Activated naive CD8-positive, alpha-beta T cell treated with anti-CD3 and anti-CD28 coated beads, Interleukin-2, amount 50 U/mL, for 16 hours (primary cell): ENCODE measurements at places on chromosomes 6 and 20.

GRCh38 chr20:3740615-3741301 lies 8.3 kb downstream of the HSPA12B start:
- DNase-seq, result no peak

- no peak for DNase-seq
Observed at GRCh38 chr20:35144694-35145093, 2.4 kb downstream of the EDEM2 start.

DNA sequence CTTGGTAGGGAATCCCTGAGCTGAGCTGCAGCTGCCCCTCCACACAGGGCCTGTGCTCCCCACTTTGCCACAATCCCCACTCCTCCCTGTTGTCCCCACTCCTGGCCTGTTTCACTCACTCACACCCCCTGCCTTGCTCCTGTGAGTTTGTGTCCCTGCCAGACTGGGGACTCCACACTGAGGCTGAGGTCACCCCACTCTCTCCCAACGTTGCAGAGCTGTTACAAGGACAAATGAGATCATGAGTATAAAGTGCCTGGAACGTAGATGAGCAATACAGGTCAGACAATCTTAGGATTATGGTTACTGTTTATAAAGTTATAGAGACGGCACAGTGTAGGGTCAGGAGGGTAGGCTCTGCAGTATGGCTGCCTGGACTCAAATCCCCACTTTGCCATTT lies 426.0 kb upstream of the SULF2 start:
- DNase-seq, result no peak

DNA sequence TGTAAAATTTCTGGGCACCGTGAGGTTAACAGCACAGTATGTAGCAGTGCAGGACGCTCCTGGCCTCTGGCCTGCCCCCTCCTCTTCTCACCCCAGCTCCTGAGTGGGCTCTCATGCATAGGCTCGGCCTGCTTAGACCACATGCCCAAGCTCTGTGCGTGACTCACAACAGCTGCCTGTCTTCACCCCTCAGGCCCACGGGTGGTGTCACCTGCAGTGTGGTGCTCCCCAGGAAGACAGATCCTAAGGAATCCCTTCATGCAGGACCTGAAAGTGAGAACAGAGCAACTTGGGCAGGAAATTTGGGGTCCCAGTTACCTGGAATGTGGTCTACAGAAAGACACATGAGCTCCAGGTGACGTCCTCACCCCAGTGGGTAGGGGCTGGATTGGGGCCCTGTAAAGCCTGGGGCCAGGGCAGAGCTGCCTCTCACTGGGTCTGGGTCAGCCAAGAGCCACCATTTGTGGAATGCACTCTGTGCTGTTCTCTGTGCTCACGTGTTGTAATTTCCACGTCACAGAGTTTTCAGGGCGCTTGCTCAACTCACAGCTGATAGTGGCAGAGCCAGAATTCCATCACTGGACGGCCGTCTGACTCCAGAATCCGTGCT lies 37.0 kb upstream of the PXDC1 start:
- DNase-seq, result no peak

DNA sequence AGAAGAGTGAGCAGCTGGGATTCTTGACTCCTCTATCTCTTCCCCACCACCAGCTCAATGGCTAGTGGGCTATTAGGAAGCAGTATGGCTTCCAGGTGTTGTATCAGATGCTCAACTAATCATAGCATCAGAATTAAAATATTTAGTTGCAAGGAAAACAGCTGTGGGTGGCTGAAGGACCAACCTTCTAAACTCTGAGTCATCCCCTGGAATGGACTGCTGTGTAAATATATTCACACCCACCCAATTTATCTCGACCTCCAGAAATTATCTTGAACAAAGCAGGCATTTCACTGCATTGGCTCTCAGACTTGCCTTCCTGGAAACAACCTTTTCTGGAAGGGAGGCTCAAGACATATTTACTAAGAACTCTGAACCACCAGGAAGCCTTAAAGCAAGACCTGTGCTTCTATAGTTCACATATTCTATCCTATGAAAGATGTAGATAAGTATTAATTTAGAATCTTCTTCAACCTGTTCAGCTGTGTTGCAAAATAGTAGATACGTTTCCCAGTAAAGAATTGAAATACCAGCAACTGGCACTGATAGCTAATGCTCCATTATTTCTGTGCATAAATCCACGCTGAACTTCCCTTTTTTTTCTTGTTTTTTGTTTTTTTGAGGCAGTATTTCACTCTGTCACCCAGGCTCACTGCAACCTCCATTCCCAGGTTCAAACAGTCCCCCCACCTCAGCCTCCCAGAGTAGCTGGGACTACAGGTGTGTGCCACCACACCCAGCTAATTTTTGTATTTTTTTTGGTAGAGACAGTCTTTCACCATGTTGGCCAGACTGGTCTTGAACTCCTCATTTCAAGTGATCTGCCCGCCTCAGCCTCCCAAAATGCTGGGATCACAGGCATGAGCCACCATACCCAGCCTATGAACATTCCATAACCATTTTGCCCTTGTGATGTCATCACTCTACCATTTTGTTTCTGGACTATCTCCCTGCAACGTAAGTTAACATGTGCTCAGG lies 56.9 kb upstream of the CD2AP start:
- no peak for DNase-seq

- DNase-seq, result no peak
Observed at GRCh38 chr6:21996425-21997118, 300.3 kb downstream of the PRL start.

DNA sequence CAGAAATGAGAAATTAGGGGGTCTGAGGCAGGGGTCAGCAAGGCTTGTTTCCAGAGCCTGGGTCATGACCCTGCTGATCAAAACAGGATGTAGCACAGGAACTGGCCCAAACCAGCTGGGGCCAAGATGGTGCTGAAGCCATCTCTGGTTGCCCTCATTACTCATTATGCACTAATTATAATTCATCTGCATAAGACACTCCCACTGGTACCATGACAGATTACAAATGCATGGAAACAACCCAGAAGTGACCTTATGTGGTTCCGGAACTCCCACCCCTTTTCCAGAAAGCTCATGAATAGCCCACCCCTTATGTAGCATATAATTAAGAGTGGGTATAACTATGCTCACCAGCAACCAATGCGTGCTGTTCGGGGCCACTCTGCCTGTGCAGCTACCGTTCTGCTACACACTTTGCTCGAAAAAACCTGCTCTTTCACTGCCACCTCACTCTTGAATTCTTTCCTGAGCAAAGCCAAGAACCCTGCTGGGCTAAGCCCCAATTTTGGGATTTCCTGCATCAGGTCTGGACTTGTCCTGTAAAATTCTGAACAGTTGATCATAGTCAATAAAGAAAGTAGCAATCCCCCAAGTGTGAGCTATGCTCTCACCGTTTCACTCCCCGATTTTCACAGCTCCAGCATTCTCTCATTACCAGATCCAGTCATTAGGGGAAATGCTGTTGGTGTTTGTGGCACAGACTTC lies 122.3 kb downstream of the WDR27 start:
- no peak for DNase-seq

DNA sequence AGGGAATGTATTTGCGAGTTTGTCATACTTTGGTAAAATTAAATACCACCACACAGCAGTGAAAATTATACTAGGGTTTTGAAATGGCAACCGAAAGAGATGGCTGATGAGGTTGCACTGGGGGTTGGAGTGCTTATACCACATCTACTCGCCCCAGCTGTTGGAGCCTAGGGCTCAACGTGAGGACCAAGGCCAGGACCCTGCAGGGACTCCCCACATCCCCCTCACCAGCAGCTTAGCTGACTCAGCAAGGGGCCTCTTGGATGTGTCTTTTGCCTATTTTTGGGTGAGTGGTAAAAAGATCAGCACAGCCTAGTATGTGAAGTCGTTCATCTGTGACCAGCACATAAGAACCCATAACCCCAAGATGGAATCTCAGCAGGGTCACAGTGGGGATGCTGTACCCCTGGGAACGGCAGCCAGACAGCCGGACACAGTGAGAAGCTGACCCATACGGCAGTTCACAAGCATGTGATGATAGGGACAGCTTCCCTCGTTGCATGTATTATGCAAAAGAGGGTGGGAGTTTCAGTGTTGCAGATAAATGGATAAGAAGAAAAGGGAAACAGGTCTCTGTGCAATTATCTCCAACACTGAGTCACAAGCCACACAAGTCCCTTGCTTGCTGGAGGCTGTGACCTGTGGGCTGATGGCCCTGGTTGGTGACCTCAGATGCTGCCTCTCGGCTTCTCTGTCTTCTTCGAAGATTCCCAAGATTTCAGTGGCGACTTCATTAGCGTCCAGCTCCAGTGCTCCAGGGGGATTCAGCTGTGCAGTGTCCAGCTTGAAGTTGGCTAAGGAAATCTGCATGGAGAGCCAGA lies 20.9 kb upstream of the SPO11 start:
- DNase-seq, result no peak

GRCh38 chr6:16706029-16706428 lies 55.2 kb downstream of the ATXN1 start:
- DNase-seq, result no peak

DNA sequence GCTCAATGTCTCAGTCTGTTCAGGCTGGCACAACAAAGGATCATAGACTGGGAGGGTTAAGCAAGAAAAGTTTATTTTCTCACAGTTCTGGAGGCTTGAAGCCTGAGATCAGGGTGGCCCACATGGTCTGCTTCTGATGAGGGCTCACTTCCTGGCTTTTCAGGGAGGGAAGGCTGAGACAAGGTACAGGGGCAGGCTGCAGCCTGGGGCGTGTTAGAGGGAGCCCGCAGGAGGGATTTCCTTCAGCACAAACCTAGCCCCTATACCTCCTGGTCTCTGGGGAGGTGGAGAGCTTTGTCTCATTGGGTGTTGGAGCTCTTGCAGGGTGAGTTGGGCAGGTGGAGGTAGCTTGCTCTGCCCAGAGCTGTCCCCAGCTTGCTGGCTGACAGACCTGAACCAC lies 81.1 kb upstream of the GPR6 start:
- no peak for DNase-seq

DNA sequence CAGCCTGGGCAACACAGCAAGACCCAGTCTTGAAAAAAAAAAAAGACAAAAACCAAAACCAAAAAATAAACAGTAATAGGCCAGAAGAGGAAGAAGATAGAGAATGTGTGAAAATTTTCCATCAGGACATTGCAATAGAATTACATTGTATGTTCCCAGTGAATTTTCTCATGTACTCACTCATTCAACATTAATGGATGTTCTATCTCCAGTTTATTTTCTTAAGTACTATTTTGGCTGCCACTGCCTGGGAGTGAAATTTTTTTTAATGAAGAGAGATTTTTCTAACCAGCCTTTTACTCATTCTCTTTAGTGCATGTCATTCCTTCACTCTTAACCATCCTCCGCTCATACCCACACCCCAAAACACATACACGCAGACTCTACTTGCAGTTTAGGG lies 282.8 kb downstream of the ALDH8A1 start:
- no peak for DNase-seq

DNA sequence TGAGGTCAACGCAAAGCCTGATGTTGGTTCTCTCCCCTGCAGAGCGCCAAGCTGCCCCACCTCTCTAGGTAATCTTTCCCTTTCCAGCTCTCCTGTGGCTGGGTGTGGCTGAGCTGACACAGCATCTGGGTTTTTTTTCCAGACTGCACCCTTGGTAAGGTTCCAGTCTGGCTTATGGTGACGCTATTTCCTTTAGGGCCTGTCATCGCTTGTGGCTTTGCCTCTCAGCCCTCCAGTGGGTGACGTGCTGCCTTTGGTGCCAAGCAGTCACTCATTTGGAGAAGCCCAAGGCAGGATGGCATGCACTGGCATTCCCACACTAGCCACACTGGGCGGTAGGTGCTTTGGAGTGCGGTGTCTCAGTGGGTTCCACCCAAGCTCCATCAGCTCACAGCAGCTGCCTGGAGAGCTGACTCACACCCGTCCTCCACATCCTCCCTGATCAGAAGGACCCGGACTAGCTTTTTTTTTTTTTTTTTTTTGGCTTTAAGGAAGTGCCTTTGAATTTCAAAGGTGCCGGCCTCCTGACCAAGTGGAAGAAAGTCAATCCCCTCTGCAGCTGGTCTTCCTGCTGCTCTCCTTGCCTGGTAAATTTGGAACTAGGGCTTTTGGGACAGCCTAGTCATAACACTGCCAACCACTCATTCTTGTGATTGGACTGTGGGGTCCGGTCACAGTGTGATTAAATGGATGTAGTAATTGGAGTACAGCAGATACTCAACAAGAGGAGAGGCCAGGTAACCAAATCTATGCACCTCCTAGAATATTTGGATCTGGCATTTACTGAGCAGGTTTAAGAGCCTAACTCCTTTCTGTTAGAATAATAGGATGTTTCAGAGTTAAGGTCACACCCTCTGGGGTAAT lies 153.6 kb downstream of the CD83 start:
- DNase-seq, result no peak

- DNase-seq, result no peak
Observed at GRCh38 chr6:111788379-111789276, 84.6 kb downstream of the FYN start.

GRCh38 chr20:49631061-49631716 lies 63.3 kb upstream of the PTGIS start:
- no peak for DNase-seq

DNA sequence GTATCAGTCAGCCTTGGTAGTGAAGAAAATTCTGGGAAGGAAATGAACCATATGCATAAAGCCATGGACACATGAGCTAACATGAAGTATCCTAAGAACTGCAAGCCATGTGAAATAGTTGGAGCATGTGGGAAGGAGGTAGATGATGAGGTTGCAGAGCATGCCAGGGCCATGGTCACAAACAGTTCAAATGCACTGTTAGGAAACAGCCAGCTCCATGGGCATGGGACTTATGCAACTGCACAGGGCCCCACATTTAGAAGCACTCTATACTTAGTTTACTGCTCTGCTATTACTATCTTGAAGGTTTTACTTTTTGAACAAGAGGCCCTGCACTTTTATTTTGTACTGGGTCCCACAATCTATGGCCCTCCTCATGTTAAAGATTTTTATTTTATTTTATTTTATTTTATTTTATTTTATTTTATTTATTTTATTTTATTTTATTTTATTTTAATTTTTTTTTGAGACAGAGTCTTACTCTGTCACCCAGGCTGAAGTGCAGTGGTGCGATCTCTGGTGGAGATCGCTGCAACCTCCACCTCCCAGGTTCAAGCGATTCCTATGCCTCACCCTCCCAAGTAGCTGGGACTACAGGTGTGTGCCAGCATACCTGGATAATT lies 169.1 kb downstream of the IBTK start:
- no peak for DNase-seq

DNA sequence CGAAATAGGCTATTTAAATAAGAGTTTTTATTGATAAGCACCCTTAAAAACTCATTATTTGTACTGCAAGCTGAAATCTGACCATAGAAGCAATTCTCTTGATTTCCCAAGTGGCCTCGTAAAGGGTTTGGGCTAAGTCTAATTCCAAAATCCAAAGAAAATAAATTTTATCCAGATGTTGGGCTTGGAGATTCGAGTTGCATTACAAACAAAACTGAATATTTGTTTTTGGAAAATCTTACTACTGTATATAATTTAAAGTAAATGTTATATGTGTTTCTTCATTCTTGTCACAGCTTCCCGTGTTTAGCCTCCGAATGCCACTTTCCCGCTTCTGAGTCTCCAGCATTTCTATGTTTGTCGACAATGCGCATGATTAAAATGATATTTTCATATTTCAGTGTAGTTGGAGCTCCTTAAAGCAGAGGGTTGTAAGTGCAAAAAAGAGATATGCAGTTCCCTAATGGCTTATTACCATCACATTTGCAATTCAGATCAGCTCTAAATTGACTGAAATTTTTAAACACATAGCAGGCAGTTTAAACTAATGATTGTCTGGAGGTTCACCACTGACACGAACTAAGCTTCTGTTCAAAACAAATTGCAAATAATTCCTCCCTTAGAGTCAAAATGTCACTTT lies 47.0 kb downstream of the PRL start:
- DNase-seq, result no peak
